Sigmoid colon (tissue), 7 donors: ENCODE measurements at places on chromosomes 12 and 14.

DNA sequence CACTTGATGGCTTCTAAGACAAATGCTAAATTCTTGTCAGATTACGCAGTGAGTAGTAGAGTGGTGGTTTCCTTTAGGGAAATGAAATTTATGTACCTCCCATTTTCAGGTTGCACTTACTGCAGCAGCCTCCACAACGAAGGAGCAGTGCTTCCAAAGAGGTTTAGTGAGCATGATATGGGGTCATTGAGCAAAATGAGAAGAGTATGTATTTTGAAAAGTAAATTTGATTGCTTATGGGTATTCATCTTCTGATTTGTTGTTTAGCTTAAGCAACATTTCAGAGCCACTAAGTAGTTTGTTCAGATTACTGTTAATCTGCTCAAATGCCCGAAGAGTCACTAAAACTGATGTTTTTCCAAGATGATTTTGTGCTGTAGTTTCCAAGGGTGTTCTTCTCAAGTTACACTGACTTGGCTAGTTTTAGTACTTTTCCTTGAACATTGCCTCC, 493.6 kb downstream of the PCNX1 start:
- DNase-seq = no peak
- no peaks in the 10 kb centered on the region for H3K27me3 ChIP-seq
- peaks cover 5% of the 10 kb centered on the region for H3K4me1 ChIP-seq
- no peaks in the 10 kb centered on the region for H3K36me3 ChIP-seq
- no peak overlapping the region for H3K4me3 ChIP-seq

DNA sequence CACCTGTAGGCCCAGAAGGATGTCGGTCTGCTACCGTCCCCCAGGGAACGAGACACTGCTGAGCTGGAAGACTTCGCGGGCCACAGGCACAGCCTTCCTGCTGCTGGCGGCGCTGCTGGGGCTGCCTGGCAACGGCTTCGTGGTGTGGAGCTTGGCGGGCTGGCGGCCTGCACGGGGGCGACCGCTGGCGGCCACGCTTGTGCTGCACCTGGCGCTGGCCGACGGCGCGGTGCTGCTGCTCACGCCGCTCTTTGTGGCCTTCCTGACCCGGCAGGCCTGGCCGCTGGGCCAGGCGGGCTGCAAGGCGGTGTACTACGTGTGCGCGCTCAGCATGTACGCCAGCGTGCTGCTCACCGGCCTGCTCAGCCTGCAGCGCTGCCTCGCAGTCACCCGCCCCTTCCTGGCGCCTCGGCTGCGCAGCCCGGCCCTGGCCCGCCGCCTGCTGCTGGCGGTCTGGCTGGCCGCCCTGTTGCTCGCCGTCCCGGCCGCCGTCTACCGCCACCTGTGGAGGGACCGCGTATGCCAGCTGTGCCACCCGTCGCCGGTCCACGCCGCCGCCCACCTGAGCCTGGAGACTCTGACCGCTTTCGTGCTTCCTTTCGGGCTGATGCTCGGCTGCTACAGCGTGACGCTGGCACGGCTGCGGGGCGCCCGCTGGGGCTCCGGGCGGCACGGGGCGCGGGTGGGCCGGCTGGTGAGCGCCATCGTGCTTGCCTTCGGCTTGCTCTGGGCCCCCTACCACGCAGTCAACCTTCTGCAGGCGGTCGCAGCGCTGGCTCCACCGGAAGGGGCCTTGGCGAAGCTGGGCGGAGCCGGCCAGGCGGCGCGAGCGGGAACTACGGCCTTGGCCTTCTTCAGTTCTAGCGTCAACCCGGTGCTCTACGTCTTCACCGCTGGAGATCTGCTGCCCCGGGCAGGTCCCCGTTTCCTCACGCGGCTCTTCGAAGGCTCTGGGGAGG, at the start of gene LTB4R:
Gene LTB4R, plus strand, starts transcription at position 857 of the 959 bp plus-strand sequence. CDS start 4,150 bp downstream, outside the sequence.
- peaks cover 10% of the 10 kb centered on the region for H3K27me3 ChIP-seq
- peak; percentile 89 for DNase-seq
- peaks cover 32% of the 10 kb centered on the region for H3K4me1 ChIP-seq
- peaks cover 16% of the 10 kb centered on the region for H3K36me3 ChIP-seq
- peak within 1 kb of the TSS; percentile 81 for H3K27ac ChIP-seq

GRCh38 chr14:54354968-54355641, 41.7 kb upstream of the CDKN3 start:
- no peak for DNase-seq
- H3K27me3 ChIP-seq = no peaks in the 10 kb centered on the region
- no peaks in the 10 kb centered on the region for H3K4me1 ChIP-seq

GRCh38 chr14:22478670-22479069, 110.4 kb downstream of the DAD1 start:
- no peaks in the 10 kb centered on the region for H3K27me3 ChIP-seq
- H3K27ac ChIP-seq = no peak overlapping the region
- H3K4me1 ChIP-seq = peaks cover 17% of the 10 kb centered on the region
- no peak for DNase-seq
- no peaks in the 10 kb centered on the region for H3K36me3 ChIP-seq

- no peak overlapping the region for H3K27ac ChIP-seq
- H3K27me3 ChIP-seq = no peaks in the 10 kb centered on the region
- DNase-seq = no peak
- H3K4me3 ChIP-seq = no peak overlapping the region
Measured at GRCh38 chr14:31926123-31926522, 151.0 kb upstream of the ARHGAP5 start.

- H3K4me1 ChIP-seq = no peaks in the 10 kb centered on the region
- H3K27ac ChIP-seq = no peak overlapping the region
- H3K4me3 ChIP-seq = no peak overlapping the region
Measured at GRCh38 chr12:31387011-31387410, 61.1 kb upstream of the SINHCAF start.

DNA sequence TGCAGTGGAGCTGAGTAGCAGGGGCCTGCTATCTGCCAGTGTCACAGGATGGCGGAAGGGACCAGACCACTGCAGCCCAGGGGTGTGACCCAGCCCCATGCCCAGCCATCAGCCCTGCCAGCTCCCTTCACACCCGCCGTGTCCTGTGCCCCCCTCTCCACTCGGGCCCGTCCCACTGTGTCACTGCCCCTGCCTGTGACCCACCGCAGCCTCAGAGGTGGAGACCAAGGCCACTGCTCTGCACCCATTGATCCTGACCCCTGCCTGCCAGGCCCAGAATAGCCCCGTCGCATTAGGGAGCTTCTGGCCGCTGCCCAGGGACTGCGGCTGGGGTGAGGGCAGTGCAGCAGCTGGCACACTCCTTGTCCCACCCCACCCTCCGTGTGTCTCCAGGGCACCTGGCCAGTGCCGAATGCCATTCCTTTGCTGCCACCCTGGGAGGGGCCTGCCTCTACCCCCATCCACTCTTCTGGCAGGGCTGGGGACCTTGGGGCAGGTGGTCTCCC, 2.1 kb upstream of the CRIP2 start:
- peaks cover 74% of the 10 kb centered on the region for H3K4me1 ChIP-seq
- H3K4me3 ChIP-seq = no peak overlapping the region
- H3K27ac ChIP-seq = peak overlapping the region; percentile 80
- no peaks in the 10 kb centered on the region for H3K36me3 ChIP-seq

GRCh38 chr14:70934502-70935134, 27.4 kb downstream of the PCNX1 start:
- peaks cover 25% of the 10 kb centered on the region for H3K4me1 ChIP-seq
- H3K27ac ChIP-seq = peak overlapping the region; percentile 45
- no peaks in the 10 kb centered on the region for H3K27me3 ChIP-seq
- DNase-seq = no peak
- no peak overlapping the region for H3K4me3 ChIP-seq
- H3K36me3 ChIP-seq = no peaks in the 10 kb centered on the region

GRCh38 chr14:58131386-58131785, 20.6 kb downstream of the ARMH4 start:
- no peaks in the 10 kb centered on the region for H3K27me3 ChIP-seq
- H3K4me1 ChIP-seq = no peaks in the 10 kb centered on the region
- H3K4me3 ChIP-seq = no peak overlapping the region

DNA sequence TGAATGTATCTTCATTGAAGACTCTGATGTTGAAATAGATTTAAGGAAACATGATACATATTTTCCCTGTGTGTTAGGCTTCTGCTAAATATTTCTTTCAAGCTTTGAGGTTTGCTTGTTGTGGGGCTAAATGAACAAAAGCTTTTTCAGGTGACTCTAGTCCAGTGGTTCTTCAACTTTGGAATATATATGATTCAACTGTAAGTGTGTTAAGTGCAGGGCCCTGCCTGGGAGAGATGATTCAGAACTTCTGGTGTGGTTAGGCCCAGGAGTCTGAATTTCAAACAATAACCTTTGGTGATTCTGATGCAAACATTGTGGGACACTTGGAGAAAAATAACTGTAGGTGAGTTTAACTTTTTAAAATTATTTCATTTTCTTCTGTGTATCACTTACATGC, 93.0 kb downstream of the TRHDE start:
- no peaks in the 10 kb centered on the region for H3K4me1 ChIP-seq
- no peak overlapping the region for H3K27ac ChIP-seq
- H3K4me3 ChIP-seq = no peak overlapping the region

DNA sequence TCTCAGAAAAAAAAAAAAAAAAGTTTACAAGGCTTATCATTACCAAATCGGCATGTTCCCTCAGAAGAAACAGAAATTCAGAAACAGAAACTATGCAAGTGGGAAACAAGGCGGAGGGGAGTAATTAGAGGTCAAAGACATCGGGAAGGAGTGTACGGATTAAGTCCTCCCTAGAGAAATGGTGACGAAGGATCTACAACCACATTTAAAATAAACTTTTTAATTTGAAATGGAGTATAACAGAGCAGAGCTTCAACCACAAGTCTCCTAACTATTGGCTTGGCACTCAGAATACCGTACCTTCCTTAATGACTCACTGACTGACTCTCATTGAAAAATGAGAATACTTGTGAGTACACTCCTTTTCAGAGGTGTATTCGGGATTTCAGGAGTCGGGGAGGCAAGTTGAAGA, 908 bp downstream of the ENTPD5 start:
- no peaks in the 10 kb centered on the region for H3K27me3 ChIP-seq
- no peak for DNase-seq
- H3K36me3 ChIP-seq = no peaks in the 10 kb centered on the region
- peaks cover 13% of the 10 kb centered on the region for H3K4me1 ChIP-seq
- H3K4me3 ChIP-seq = peak overlapping the region; percentile 87
- H3K27ac ChIP-seq = peak overlapping the region; percentile 97

GRCh38 chr12:120474616-120474960, 5.0 kb upstream of the SRSF9 start:
- peaks cover 9% of the 10 kb centered on the region for H3K4me1 ChIP-seq
- H3K27ac ChIP-seq = no peak overlapping the region
- DNase-seq = no peak
- no peaks in the 10 kb centered on the region for H3K27me3 ChIP-seq

GRCh38 chr14:77265187-77265515, 5.9 kb downstream of the NGB start:
- H3K4me1 ChIP-seq = no peaks in the 10 kb centered on the region
- H3K27me3 ChIP-seq = peaks cover 27% of the 10 kb centered on the region
- H3K36me3 ChIP-seq = no peaks in the 10 kb centered on the region
- no peak for DNase-seq

GRCh38 chr14:90795744-90796143, 20.5 kb downstream of the TTC7B start:
- no peak for DNase-seq
- no peak overlapping the region for H3K27ac ChIP-seq
- no peaks in the 10 kb centered on the region for H3K27me3 ChIP-seq
- H3K36me3 ChIP-seq = no peaks in the 10 kb centered on the region
- peaks cover 16% of the 10 kb centered on the region for H3K4me1 ChIP-seq
- no peak overlapping the region for H3K4me3 ChIP-seq

- DNase-seq = no peak
- H3K27me3 ChIP-seq = no peaks in the 10 kb centered on the region
- no peak overlapping the region for H3K27ac ChIP-seq
- H3K4me1 ChIP-seq = peaks cover 8% of the 10 kb centered on the region
- H3K4me3 ChIP-seq = no peak overlapping the region
- no peaks in the 10 kb centered on the region for H3K36me3 ChIP-seq
Measured at GRCh38 chr12:15265875-15266274, 44.7 kb upstream of the RERG start.

DNA sequence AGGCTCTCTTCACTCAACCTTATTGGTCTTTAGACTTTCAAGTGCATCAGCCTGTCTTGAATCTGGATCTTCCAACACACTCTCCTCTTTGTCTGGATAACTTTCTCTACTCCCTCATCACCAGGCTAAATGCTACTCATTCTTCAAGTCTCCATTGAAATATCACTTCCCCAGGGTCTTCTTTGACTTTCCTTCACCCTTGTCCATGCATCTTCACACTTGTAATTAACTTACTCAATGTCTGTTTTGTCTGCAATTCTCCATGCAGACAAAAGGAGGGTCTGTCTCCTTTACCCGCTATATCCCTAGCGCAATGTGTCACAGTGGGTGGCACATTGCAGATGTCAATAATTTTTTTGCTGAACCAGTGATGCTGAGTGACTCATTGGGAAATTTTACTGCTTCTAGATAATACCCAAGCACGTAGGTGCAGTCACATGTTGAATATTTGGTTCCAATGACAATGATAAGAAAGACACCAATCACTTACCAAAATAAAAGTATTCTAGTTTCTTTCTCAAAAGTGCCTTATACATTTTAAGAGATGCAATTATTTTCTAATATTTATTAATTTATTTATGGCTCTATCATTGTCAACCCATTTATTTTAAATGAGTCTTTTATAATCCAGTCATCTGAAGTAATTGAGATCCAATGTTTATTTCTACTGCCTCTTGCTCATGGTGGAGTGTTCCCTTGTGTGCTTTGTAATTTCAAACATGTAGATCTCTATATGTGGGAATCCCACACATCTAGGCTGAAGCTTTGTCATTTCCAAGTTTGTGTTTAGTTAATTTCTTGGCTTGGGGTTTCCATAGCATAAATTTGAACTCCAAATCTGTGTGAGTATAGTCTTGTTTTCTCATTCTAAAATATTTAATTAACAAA, 21.7 kb upstream of the RFC5 start:
- no peaks in the 10 kb centered on the region for H3K27me3 ChIP-seq
- no peak overlapping the region for H3K27ac ChIP-seq
- H3K4me3 ChIP-seq = no peak overlapping the region
- no peak for DNase-seq
- no peaks in the 10 kb centered on the region for H3K4me1 ChIP-seq
